ENCODE measurements at places on chromosomes 5 and 9. TPM values are rescaled to one million over a fixed set of nuclear protein-coding genes. Genes with fewer than 3 reads are reported as not detected.

The ZNF608 gene
- total RNA-seq, result 22.6 TPM

The SLC34A3 gene
- total RNA-seq, result not detected

The PCAT7 gene
- 4.4 TPM for total RNA-seq

The OTP gene
- not detected for total RNA-seq

Measured in prostate gland (tissue), 2 donors.